Heart right ventricle (tissue), 16 donors: ENCODE measurements at places on chromosomes 1 and 21. TPM values are rescaled to one million over a fixed set of nuclear protein-coding genes. Genes with fewer than 3 reads are reported as not detected.

DNA sequence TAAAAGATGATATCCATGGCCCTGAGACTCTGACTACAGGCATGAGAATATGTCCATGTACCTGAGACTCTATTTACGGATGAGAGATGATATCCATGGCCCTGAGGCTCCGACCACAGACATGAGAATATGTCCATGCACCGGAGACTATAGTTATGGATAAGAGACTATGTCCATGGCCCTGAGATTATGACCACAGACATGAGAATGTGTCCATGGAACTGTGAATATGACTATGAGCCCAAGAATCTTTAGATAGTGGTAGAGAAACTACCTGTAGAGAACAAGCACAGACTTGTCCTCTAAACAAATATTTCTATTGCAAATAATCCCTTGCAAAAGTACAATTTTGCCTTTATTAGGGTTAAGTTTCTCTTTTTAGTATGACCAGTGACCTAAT is 263.2 kb downstream of the PCP4 start:
- DNase-seq: no peak

- DNase-seq: no peak
These were observed 37.0 kb upstream of the RCAN3 start for GRCh38 chr1:24465638-24466037.

- no peak for DNase-seq
These were observed 126.3 kb upstream of the F3 start for GRCh38 chr1:94667818-94668217.

- DNase-seq: peak; percentile 73
These were observed 3.8 kb downstream of the NT5C1A start for GRCh38 chr1:39668111-39668510.

- no peak for DNase-seq
These were observed 106.8 kb upstream of the USP24 start for GRCh38 chr1:55321942-55322341.

- DNase-seq: no peak
These were observed 2.3 kb downstream of the SLC37A1 start for GRCh38 chr21:42515708-42516502.

DNA sequence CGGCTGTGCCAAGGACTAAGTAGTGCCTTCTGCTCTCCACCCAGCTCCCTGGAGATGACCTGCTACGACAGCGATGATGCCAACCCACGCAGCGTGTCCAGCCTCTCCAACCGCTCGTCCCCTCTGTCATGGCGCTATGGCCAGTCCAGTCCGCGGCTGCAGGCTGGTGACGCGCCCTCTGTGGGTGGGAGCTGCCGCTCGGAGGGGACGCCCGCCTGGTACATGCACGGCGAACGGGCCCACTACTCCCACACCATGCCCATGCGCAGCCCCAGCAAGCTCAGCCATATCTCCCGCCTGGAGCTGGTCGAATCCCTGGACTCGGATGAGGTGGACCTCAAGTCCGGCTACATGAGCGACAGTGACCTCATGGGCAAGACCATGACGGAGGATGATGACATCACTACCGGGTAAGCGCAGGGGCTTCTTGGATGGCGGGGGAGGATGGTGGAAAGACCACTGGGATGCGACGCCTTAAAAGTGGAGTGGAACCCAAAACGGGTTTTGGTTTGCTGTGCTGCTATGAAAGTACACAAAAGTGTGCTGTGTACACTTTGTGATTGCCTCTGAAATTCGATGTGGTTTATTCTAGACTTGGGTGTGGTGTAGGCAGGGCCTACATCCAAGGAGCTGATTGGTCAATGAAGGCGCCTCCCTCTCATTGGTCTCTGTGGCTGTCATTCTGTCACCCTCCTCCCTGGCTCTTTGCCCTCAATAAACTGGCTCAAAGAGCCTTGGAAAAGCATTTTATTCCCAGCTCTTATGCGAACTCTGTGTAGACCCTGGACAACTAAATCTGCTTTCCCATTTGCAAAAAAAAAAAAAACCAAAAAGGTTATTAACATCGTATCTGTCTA is 110.4 kb upstream of the IPO9 start:
- DNase-seq: no peak

GRCh38 chr1:61428146-61428545 is 296.8 kb downstream of the TM2D1 start:
- DNase-seq: no peak

DNA sequence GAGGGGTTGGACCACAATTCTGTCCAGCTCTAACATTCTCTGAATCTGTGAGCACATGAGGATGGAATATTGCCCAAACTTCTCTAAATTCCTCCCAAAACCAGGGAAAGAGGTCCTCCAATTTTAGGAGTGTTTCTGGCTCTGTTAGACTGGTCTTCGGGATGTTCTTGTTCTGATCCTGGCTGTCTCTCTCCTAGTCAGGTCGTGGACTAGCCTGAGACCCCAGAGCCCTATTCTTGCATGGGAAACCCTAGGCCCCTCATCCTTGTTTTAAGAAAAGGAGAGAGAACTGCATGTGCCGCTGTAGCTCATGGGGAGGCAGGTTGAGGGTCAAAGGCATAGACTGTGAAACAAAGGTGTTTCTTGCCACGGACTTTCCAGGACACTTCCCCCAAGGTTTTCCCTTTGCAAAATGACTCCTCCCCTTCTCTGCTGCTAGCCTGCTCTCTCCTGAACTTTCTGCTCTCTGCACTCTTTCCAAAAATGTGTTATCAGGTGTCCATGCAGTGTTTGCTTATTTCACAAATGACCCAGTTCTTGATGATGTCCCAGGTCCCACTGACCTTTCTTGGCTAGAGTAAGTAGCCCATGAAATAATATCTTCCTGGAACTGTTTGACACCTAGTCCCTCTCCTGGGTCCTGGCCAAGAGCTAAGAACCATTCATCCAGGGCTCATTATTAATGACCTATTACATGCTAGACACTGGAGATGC is 29.3 kb upstream of the RD3 start:
- DNase-seq: no peak

- no peak for DNase-seq
These were observed 10.6 kb upstream of the TRIM33 start for GRCh38 chr1:114521396-114522263.

DNA sequence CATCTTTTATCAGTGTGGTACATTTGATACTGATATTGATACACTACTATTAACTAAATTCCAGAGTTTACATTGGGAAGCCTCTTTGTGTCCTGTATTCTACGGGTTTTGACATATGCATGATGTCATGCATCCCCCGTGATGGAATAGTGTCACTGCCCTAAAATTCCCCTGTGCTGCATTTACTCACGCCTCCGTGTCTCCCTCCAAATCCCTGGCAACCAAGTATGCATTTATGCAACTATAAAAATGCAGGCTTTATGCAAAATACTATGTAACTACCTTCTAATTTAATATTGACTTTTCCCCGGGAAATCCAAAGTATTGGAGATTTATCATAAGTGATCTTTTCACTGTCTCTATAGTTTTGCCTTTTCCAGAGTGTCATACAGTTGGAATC is 453.7 kb upstream of the RUNX1 start:
- no peak for DNase-seq

GRCh38 chr21:39062196-39062595 is 121.1 kb downstream of the PSMG1 start:
- DNase-seq: no peak

- DNase-seq: no peak
These were observed 78.8 kb downstream of the TRABD2B start for GRCh38 chr1:47918257-47918867.

- DNase-seq: no peak
These were observed 42.1 kb downstream of the TRIM33 start for GRCh38 chr1:114468710-114469468.

DNA sequence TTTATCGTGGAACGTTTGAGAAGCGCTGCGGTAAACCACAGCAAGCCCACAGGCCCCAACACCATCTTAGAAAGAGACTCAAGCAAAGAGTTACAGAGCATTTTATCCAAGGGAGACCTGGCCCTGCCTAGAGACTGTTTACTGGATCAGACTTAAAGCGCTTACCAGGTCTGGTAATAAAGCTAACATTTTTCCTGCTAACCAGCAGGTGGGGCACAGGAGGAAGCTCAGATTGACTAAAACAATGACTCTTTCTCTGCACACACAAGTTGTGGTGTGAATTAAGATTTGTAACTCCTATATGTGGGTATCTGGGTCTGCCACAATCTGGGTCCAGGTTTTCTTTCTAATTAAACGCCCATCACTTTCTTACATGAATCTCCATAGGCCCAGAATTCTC is 136.5 kb upstream of the ETS2 start:
- DNase-seq: no peak

- no peak for DNase-seq
These were observed 45.4 kb upstream of the IPO9 start for GRCh38 chr1:201783572-201783971.

DNA sequence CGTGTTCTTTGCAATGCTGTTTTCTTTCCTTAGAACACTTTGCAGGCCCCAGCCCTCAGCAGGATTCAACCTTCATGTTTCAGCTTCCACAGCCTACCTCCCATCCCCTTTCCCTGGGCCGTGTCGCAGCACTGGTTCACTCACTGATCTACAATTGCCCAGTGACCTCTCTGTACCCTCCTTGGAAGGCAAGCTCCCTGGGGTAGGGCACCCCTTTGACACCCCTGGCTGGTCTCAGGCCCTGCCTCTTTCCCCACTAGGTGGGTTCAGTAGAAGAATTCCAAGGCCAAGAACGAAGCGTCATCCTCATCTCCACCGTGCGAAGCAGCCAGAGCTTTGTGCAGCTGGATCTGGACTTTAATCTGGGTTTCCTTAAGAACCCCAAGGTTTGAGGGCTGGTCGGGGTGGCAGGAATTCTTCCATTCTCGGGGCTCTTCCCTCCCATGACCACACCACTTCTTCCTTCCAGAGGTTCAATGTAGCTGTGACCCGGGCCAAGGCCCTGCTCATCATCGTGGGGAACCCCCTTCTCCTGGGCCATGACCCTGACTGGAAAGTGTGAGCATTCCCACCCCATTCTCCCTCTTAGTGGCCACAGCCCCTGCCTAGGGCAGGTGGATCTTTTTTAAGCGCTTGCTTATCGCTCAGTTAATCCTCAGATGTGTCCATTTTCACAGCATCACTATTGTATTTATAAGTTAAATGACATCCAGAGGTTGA is 7.3 kb downstream of the RHOC start:
- DNase-seq: no peak

DNA sequence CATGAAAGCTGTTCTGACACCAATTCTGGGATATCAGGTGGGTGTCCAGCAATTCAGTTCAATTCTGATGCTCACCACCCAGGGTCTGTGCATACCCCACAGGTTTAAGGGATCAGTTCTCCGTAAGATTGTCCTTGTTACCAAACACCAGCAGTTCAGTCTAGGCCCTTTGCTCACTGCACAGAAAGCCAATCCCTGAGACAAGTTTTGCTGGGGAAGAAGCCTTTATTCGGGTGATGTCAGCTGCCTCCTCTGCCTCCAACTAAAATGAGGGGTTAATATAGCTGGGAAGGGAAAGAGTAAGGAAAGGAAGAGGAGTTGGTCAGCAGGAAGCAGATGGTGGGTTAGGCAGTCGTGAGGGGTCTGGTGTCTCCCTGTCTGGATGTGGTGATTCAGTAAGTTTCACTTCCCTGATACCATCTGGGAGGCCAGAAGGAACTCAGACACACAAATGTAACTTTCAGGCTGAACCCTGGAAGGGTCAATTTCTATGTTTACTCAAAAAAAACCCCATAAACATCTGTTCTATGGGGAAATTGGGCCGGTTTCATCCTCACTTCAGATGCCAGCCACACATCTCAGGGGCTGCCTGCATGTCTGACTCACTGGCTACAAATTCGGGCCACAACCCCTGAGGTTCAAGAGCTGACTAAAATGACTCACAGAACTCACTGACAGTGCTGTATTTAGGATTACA is 83.3 kb upstream of the PGBD5 start:
- DNase-seq: no peak

GRCh38 chr21:38133240-38133639 is 123.6 kb upstream of the KCNJ15 start:
- DNase-seq: no peak

GRCh38 chr1:233172201-233172600 is 123.3 kb downstream of the PCNX2 start:
- DNase-seq: peak; percentile 8

DNA sequence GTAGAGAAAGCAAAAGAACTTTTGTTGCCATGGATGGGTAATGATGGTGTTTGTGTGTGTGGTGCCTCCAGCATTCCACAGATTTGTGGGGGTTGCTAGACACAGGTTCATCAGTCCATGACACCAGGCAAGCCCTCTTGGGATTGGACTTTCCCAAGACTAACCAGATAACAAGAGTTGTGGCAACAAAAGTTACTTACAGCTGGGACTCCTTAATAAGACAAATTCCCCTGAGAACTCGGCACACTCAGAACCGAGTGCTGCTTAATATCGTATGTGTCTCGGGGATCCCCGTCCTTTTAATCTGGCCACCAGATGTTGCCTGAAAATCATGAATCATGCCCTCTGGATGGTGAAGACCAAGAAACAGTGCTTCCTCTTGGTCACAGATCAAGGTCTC is 193.3 kb downstream of the AJAP1 start:
- no peak for DNase-seq

DNA sequence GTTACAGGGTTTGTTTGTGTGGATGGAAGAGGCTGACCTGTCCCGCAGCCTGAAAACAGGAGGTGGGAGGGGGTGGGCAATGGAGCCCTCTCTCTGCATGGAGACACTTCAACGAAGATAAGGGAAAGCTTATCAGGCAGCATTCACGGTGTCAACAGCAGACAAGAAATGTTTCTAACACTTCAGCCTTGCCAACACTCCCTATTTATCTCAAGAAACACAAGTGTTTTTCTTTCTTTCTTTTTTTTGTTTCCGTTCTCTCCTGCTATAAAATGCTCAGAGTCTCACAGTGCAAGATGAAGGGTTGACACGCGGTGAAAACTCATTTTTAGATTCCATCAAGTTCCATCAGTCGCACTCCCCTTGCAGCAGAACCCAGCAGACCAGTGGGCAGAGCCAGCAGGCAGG is 594.4 kb downstream of the MATN1 start:
- DNase-seq: no peak

- DNase-seq: no peak
These were observed 35.4 kb downstream of the LDLRAD2 start for GRCh38 chr1:21847223-21848205.

ANGEL2 gene
- 6.1 TPM for polyA plus RNA-seq

FHAD1 gene
- 0.06 TPM for polyA plus RNA-seq

PDC gene
- not detected for polyA plus RNA-seq

KCNAB2 gene
- 15.1 TPM for polyA plus RNA-seq

TAL1 gene
- polyA plus RNA-seq: 2.4 TPM

SLC37A1 gene
- 2.6 TPM for polyA plus RNA-seq

SLC9C2 gene
- polyA plus RNA-seq: 0.04 TPM

SLC1A7 gene
- 0.66 TPM for polyA plus RNA-seq

EXO5 gene
- polyA plus RNA-seq: 2.3 TPM

RBM11 gene
- polyA plus RNA-seq: 0.73 TPM

SLC44A5 gene
- polyA plus RNA-seq: 0.10 TPM

IFI44L gene
- polyA plus RNA-seq: 3.0 TPM

CELA2B gene
- polyA plus RNA-seq: not detected

OR2T33 gene
- polyA plus RNA-seq: 0.03 TPM

APOBEC4 gene
- not detected for polyA plus RNA-seq

ZYG11A gene
- not detected for polyA plus RNA-seq

TNNT2 gene
- polyA plus RNA-seq: 10,337 TPM

CD1E gene
- polyA plus RNA-seq: not detected

ZNF648 gene
- polyA plus RNA-seq: not detected

NPHS2 gene
- polyA plus RNA-seq: not detected
